ENCODE measurements at places on chromosomes 12 and 14.

- no peak for DNase-seq
These were observed 83.8 kb upstream of the HMGA2 start for GRCh38 chr12:65740506-65740872.

- no peak for DNase-seq
These were observed 11.7 kb upstream of the RIN3 start for GRCh38 chr14:92501891-92502351.

- DNase-seq: no peak
These were observed 3.8 kb upstream of the ASIC1 start for GRCh38 chr12:50053583-50053982.

- DNase-seq: no peak
These were observed 192.9 kb downstream of the NUAK1 start for GRCh38 chr12:105945880-105946279.

DNA sequence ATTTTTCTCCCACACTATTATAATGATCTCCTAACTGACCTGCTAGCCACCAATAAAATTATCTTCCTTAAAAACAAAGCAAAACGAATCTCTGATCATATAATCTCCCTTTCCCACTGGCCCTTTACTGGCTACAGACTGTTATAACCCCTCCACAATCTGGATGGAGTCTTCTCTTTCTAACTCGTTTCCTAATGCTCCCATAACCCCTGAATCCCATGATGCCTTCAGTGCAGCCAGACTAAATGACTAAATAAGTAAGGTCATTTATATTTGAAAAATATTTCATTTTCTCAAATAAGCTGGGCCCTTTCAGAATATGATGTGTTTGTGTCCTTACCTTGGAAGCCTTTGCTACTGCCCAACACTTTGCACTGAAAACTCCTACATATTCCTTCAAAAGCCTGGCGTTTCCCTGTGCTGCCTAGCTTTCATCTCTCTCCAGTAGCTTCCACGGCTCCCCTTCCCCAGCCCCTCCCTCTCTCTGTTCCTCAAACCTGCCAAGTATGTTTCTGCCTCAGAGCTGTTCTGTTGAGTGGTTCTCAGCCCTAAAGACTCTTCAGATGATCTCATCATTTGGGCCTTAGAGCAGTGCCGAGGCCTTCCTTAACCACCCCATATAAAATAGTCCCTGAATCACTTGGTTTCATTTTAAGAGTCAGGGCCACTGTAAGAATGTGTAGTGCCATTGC, 91.7 kb downstream of the MYRFL start:
- no peak for DNase-seq

DNA sequence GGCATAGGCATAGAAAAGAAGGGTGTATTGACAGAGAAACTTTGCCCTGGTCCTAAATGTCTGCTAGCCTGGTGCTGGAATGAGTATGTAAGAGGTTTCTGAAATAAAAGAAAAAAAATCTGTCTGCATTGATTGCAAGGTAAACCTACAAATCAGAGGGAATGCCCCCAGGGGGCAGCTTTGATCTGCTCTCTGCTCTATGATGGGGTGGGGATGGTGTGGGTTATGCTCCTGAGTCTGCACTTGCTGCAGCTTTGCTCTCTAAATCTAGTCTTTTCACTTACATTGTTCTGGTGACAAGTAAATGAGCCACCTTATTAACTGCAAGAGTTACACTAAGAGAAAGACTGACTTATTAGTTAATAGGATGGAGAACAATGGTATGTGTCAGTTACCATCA, 468.4 kb upstream of the STXBP6 start:
- DNase-seq: no peak

- no peak for DNase-seq
These were observed 1.4 kb upstream of the AKAP5 start for GRCh38 chr14:64463873-64464272.

- no peak for DNase-seq
These were observed 14.0 kb upstream of the GPR33 start for GRCh38 chr14:31501870-31502269.
